ENCODE measurements at places on chromosomes 1 and 21. TPM values are rescaled to one million over a fixed set of nuclear protein-coding genes. Genes with fewer than 3 reads are reported as not detected.

FAM151A gene
- total RNA-seq = 1.2 TPM

DNA sequence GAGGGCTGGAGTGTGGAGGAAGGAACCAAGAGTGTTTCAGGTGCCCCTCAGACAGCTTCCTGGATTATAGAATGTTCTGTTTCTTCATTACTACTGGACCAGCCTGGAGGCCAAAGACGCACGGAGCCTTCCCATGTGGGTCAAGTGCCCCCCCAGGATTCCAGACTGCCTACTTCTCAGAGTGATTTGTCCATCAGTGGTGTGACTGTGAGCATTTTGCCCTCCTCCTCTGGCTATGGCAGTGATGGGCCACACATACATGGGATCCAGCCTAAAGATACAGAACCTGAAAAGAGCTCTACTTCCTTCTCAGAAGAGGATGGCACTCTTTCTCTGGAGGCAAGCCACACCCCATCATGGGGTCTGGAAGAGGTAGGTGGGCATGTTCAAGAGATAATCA is 64.9 kb downstream of the MACF1 start:
- no peaks in the 10 kb centered on the region for H3K27me3 ChIP-seq
- peak overlapping the region; percentile 80 for H3K27ac ChIP-seq
- no peak overlapping the region for H3K4me3 ChIP-seq
- H3K36me3 ChIP-seq = no peaks in the 10 kb centered on the region

SMYD3 gene
- 31.1 TPM for total RNA-seq

TMPRSS2 gene
- total RNA-seq = not detected

DNA sequence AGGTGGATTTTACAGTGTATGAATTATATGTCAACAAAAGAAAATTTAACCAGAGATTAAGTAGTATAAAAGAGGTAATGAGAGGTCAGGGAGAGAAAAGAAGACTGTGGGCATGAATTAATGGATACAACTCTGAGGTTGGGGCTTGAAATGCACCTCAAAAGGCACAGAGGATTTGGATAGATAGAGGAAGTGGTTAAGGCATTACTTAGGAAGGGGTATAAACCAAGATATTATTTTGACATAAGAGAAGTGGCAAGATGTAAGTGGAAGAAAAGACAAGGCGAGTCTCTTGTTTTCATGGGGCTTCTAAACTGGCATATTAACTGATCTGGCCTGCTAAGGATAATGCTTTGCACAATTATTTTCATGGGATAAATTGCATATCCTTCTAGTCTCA is 34.1 kb downstream of the RAP1A start:
- H3K4me1 ChIP-seq = peaks cover 93% of the 10 kb centered on the region
- no peak overlapping the region for H3K4me3 ChIP-seq
- DNase-seq = no peak
- H3K27ac ChIP-seq = peak overlapping the region; percentile 57
- H3K27me3 ChIP-seq = no peaks in the 10 kb centered on the region
- no peaks in the 10 kb centered on the region for H3K36me3 ChIP-seq

- no peaks in the 10 kb centered on the region for H3K27me3 ChIP-seq
- no peaks in the 10 kb centered on the region for H3K4me1 ChIP-seq
- no peaks in the 10 kb centered on the region for H3K36me3 ChIP-seq
These were observed 21.7 kb downstream of the KCNK2 start for GRCh38 chr1:215104283-215104682.

HMGB4 gene
- total RNA-seq = not detected

PRAMEF33 gene
- total RNA-seq = not detected

DNA sequence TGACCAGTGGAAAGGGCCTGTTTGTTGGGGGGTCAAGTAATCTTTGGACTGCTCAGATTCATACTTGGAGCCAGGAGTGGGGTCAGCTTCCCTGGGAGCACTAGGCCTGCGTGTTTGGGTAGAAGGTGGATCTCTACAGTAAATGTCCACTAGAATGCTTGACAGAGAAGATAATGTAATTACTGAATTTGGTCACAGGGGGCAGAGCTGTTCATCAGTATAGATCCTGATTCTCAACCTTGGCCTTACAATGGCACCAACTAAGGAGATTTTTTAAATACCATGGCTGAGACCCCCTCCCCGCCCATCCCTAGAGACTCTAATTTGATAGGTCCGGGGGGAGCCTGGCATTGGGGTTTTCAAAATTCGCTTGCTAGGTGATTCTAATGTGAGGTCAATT is 217.5 kb upstream of the PLXNA2 start:
- peaks cover 3% of the 10 kb centered on the region for H3K27me3 ChIP-seq
- H3K36me3 ChIP-seq = no peaks in the 10 kb centered on the region
- no peak overlapping the region for H3K4me3 ChIP-seq
- no peak overlapping the region for H3K27ac ChIP-seq
- no peaks in the 10 kb centered on the region for H3K4me1 ChIP-seq

DNA sequence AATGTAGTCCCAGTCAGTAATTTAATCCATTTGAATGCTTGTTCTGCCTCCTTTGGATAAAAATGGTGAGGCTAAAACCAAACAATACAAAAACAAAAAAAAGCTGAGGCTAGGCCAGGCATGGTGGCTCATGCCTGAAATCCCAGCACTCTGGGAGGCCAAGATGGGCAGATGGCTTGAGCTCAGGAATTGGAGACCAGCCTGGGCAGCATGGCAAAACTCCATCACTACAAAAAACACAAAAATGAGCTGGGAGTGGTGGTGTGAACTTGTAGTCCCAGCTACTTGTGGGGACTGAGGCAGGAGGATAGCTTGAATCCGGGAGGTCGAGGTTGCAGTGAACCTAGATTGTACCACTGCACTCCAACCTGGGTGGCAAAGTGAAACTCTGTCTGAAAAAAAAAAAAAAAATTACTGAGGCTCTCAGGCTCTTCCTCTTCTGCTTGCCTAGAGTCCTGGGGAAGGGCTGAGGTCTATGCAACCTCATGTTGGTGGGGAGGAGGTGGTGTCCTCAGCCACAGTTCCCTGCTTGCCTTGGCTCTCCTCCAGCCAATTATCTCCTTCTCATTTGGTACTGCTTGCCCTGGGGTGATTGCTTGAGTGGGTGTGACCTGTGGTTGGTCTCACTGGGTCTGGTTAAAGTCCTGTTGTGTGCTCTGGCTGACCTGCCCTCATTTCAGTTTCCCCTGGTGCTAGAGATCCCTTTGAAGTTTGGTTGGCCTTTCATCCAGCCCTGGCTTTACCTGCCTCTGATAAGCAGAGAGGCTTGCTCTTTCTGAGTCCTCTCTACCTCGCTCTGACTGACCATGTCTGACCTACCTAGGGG is 20.9 kb downstream of the S1PR1 start:
- peaks cover 59% of the 10 kb centered on the region for H3K4me1 ChIP-seq
- no peaks in the 10 kb centered on the region for H3K27me3 ChIP-seq
- H3K36me3 ChIP-seq = no peaks in the 10 kb centered on the region
- peak; percentile 82 for DNase-seq

- no peaks in the 10 kb centered on the region for H3K36me3 ChIP-seq
- no peaks in the 10 kb centered on the region for H3K27me3 ChIP-seq
- no peak overlapping the region for H3K4me3 ChIP-seq
- DNase-seq = no peak
- peaks cover 9% of the 10 kb centered on the region for H3K4me1 ChIP-seq
These were observed 416.4 kb downstream of the PTBP2 start for GRCh38 chr1:97137862-97138514.

DNA sequence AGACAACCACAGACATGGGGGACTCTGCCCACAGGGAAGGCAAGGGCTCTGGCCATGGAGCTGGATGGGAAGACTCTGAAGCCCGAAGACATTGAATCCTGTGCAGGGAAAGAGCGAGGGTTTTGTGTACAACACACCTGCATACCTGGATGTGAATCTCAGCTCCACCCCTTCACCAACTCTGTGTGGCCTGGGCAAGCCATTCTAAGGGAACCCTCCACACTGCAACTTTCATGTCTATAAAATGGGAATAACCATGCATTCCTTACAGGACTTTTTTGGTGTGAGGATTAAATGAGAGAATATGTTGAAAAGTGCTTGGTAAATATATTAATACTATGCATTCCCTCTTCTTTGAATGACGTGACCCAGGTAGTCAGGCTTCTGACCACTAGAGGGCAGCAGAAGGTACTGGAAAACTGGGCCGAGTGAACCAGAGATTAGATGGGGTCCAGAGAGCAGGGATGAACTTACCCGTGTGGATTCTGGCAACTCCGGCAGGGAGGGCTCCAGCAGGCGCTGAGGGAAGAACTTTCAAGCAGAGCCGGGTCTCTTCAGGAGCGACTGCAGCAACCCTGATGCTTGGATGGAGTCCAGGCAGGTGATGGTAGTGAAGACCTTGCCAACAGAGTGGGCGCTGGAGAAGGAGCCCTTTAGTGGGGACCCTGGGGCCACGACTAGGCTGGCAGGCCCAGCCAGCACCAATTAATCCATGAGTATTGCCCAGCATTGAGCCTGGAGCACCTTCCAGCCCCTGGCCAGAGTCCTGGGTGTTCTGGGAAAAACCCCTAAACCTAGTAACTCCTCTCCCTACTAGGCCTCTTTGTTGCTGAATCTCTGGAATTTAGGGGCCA is 834 bp upstream of the ELF3 start:
- no peak overlapping the region for H3K4me3 ChIP-seq
- H3K27me3 ChIP-seq = no peaks in the 10 kb centered on the region
- H3K36me3 ChIP-seq = peaks cover 54% of the 10 kb centered on the region
- H3K27ac ChIP-seq = no peak overlapping the region
- H3K4me1 ChIP-seq = no peaks in the 10 kb centered on the region
- DNase-seq = peak; percentile 67

MTARC1 gene
- 16.6 TPM for total RNA-seq

GRCh38 chr1:165875171-165875570 is 47.8 kb downstream of the UCK2 start:
- peaks cover 22% of the 10 kb centered on the region for H3K4me1 ChIP-seq
- no peak overlapping the region for H3K27ac ChIP-seq
- no peaks in the 10 kb centered on the region for H3K36me3 ChIP-seq

ATP1B1 gene
- total RNA-seq = 77.6 TPM

GRCh38 chr21:16046656-16047330 is 317.0 kb downstream of the USP25 start:
- no peaks in the 10 kb centered on the region for H3K4me1 ChIP-seq
- no peak overlapping the region for H3K27ac ChIP-seq
- H3K4me3 ChIP-seq = no peak overlapping the region
- H3K27me3 ChIP-seq = no peaks in the 10 kb centered on the region

DNA sequence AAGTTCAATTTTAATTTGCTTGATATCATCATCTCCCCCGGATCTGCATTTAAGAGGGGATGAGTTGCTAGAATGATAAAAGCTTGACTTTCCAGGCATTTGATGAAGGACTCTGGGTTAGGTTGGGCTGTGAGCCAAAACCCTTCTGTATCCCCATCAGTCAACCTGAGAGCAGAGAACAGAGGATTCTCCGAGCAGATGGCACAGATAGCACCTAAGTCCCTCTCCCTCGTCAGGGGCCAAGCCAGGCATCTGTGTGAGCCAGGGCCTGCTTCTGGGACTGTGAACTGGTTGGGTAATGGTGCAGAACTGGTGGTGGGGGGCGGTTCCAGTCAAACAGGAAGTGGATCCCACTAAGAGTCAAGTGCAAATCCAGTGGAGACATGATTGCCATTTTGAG is 205.8 kb downstream of the TNR start:
- no peak for DNase-seq
- no peak overlapping the region for H3K4me3 ChIP-seq
- no peaks in the 10 kb centered on the region for H3K27me3 ChIP-seq
- no peak overlapping the region for H3K27ac ChIP-seq
- H3K36me3 ChIP-seq = no peaks in the 10 kb centered on the region

GRCh38 chr1:110600716-110601115 is 5.4 kb downstream of the KCNA2 start:
- H3K4me1 ChIP-seq = peaks cover 3% of the 10 kb centered on the region
- no peak for DNase-seq

GJB3 gene
- not detected for total RNA-seq

DNAI4 gene
- 6.3 TPM for total RNA-seq

HES2 gene
- not detected for total RNA-seq

DNA sequence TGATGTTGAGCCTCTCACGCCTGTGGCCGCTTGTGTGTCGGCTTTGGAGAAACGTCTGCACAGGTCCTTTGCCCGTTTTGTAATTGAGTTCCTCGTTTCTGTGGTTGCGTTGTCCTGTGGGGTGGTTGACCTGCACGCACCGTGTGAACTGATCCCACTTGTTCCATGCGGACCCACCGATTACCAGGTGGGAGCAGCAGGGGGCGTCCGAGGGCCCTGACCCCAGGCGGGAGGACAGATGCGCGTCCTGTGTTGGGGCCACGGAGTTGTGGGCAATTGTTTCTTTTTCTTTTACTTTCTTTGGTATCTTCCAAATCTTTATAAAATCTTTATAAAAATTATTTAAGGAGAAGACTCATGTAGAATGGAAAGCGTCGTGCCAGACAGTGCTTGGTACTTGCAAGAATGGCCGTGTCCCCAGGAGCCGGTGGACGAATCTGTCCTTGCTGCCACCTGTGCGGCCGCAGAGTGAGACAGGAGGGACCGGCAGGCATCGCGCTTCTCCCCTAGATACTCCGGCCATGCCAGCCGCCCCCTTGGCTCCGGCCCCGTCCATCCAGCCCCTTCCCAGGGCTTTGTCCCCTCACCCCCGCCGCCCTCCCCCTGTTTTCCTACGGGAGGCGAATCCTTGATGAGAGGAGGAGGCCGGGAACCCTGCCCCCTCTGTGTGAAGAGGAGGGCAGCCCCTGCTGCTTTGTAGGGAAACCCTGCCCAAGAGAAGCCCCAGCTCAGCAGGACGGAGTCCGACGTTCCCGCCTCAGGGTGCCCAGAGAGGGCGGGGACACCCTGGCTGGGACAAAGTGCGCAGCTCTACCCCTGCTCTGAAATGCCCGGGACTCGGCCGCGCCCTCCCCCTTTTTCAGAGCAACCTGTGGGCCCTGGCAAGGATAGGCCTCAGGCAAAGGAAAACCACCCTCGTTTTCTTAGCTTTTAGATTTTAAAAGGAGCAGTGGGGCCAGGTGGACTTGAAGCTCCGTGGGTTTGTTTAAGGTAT is 41.7 kb downstream of the PRKCZ start:
- no peaks in the 10 kb centered on the region for H3K27me3 ChIP-seq
- H3K4me1 ChIP-seq = peaks cover 13% of the 10 kb centered on the region
- H3K36me3 ChIP-seq = no peaks in the 10 kb centered on the region
- no peak overlapping the region for H3K4me3 ChIP-seq

GRCh38 chr1:57086154-57086553 is 120.3 kb upstream of the C8B start:
- no peaks in the 10 kb centered on the region for H3K36me3 ChIP-seq
- DNase-seq = no peak
- no peak overlapping the region for H3K4me3 ChIP-seq
- no peaks in the 10 kb centered on the region for H3K27me3 ChIP-seq

SLC35F3 gene
- total RNA-seq = not detected

PALMD gene
- 10.6 TPM for total RNA-seq

DNA sequence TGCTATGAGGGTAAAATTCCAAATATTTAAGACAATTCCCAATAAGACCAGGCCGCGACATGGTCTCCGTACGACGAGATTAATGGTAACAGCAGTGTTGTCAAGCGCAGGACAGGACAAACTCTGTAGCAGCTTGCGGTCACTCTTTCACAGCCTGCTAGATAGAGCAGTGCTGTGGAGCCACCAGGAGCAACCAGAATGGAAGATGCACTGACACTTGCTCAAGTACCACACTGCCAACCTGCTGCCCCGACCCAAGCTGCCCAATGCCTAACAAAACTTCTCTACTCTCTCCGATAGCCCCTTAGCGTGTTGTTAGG is 636 bp downstream of the WARS2 start:
- no peak for DNase-seq
- no peaks in the 10 kb centered on the region for H3K27me3 ChIP-seq
- peak overlapping the region; percentile 49 for H3K4me3 ChIP-seq
- no peaks in the 10 kb centered on the region for H3K36me3 ChIP-seq
- peak overlapping the region; percentile 94 for H3K27ac ChIP-seq
- H3K4me1 ChIP-seq = peaks cover 28% of the 10 kb centered on the region

GRCh38 chr21:36178349-36178748 is 21.7 kb downstream of the DOP1B start:
- no peak for DNase-seq
- H3K27ac ChIP-seq = no peak overlapping the region
- peaks cover 21% of the 10 kb centered on the region for H3K4me1 ChIP-seq
- H3K27me3 ChIP-seq = no peaks in the 10 kb centered on the region
- H3K4me3 ChIP-seq = no peak overlapping the region

PRKCZ gene
- 19.5 TPM for total RNA-seq
